Right ventricle myocardium superior (tissue), 1 donor: ENCODE measurements at places on chromosomes 5 and 9. TPM values are rescaled to one million over a fixed set of nuclear protein-coding genes. Genes with fewer than 3 reads are reported as not detected.

- DNase-seq: no peak
These were observed 40.4 kb downstream of the PCSK5 start for GRCh38 chr9:75930730-75931321.

The GADD45G gene
- total RNA-seq: 48.9 TPM

- no peak for DNase-seq
These were observed 27.2 kb downstream of the PRRC2B start for GRCh38 chr9:131420980-131421624.

The ASS1 gene
- 74.4 TPM for total RNA-seq
